ENCODE measurements at places on chromosomes 16 and 17. TPM values are rescaled to one million over a fixed set of nuclear protein-coding genes. Genes with fewer than 3 reads are reported as not detected.

The METRN gene
- total RNA-seq = 101 TPM

The SLC16A3 gene
- total RNA-seq = 74.1 TPM

The TRPV3 gene
- total RNA-seq = 2.8 TPM

The NPTX1 gene
- 37.2 TPM for total RNA-seq

The FBXO39 gene
- 0.09 TPM for total RNA-seq

The CBFA2T3 gene
- total RNA-seq = not detected

The FNDC8 gene
- total RNA-seq = not detected

The CETP gene
- total RNA-seq = not detected

The OR3A3 gene
- not detected for total RNA-seq

The IFI35 gene
- 27.6 TPM for total RNA-seq

The CRYBA1 gene
- total RNA-seq = not detected

The COL1A1 gene
- total RNA-seq = 1,635 TPM

The KRTAP9-6 gene
- not detected for total RNA-seq

The PTX4 gene
- total RNA-seq = not detected

The IRX5 gene
- total RNA-seq = 0.09 TPM

The LCMT1 gene
- 36.7 TPM for total RNA-seq

The LONP2 gene
- total RNA-seq = 61.0 TPM

The MYO15A gene
- 2.7 TPM for total RNA-seq

The HOXB9 gene
- total RNA-seq = not detected

The P2RX1 gene
- total RNA-seq = not detected

The USP6 gene
- under 0.01 TPM for total RNA-seq

The SERPINF2 gene
- 0.17 TPM for total RNA-seq

The GNG13 gene
- not detected for total RNA-seq

The MATCAP1 gene
- total RNA-seq = 27.7 TPM

The KRT33B gene
- not detected for total RNA-seq

The SLC16A11 gene
- 0.16 TPM for total RNA-seq

The KCTD13 gene
- 5.0 TPM for total RNA-seq

The ZNF276 gene
- 7.4 TPM for total RNA-seq

The HAS3 gene
- total RNA-seq = 0.69 TPM

The CAVIN1 gene
- 467 TPM for total RNA-seq

The CCL8 gene
- total RNA-seq = not detected

The PRSS22 gene
- total RNA-seq = not detected

The CYBC1 gene
- total RNA-seq = 49.2 TPM

The KRT14 gene
- 0.16 TPM for total RNA-seq
